NCI-H1694 treated with DMSO at 0.1 percent for 48 hours (cell line): ENCODE measurements at places on chromosomes 3 and 15.

GRCh38 chr3:62229908-62230307, 143.4 kb downstream of the FEZF2 start:
- DNase-seq: no peak

DNA sequence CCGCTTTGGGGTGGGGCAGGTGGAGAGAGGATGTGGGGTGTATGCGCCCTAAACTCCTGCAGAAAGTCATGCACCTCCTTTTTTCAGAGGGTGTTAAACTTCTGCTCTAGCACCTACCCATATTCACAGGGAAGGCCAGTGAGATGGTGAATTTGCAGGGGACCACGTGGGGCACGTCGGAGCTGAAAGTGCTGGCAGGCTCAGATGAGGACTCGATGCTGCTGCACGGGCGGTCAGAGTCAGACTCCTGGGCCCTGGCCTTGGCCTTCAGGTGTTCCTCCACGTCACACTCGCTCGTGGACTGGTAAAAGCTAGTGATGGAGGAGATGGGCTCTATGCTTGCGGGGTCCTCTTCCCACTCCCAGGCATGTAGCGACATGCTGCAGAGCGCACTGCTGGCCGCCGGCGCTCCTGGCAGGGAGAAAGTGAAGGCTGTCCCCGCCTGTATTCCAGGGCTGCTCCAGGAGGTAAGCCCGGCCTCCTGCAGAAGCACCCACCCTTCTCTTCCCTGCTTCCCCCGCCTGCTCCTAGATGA, 883 bp downstream of the CFAP92 start:
- no peak for DNase-seq

GRCh38 chr3:9249273-9250192, at the start of gene SRGAP3:
TSS of gene SRGAP3 (minus strand) at chr3:9249646. CDS start at chr3:9248951, 695 bp downstream.
- peak; percentile 66 for DNase-seq

- DNase-seq: no peak
These were observed 52.5 kb downstream of the KLF15 start for GRCh38 chr3:126304704-126305103.

DNA sequence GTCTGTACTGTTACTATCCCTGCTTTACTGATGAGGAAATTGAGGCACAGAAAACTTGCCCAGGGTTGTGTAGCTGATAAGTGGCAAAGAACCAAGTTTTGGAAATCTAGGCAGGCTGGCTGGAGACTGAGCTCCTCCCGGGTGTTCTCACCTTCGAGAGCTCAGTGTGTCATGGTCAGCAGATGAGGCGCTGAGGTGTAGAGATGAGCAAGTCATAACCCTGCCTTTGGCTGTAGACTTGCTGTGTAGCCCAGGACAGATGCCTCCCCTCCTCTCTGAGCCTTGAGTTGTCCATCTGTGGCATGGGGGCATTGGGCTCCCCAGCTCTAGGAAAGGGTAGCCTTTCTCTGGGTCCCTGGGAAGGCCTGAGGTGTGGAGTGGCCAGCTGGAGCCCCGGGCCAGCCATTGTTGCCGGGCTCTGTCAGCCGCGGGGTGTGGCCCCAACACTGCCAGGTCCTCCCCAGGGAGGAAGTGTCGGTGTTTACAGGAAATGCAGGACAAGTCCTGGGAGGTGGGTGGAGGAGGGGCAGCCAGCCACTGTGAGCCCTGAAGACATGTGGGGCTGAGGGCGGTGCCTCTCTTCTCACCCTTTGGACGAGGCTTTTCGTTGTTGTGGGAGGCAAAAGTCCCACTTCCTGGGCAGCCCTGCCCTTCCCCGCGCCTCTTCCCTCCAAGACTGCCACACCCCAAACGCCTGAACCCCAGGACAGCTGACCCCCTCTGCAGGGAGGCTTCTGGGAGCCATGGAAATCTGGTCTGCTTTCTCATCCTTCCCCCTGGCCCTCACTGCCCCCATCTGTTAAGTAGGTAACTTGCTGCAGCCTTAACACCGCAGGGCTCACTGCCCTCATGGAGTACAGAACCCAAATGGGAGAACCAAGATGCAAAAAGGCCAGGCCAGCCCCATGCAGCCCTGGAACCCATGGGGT, 29.1 kb downstream of the FGD5 start:
- no peak for DNase-seq

GRCh38 chr15:77392762-77393470, 27.0 kb downstream of the PEAK1 start:
- no peak for DNase-seq

GRCh38 chr3:11541321-11542303, 102.1 kb downstream of the VGLL4 start:
- DNase-seq: no peak

DNA sequence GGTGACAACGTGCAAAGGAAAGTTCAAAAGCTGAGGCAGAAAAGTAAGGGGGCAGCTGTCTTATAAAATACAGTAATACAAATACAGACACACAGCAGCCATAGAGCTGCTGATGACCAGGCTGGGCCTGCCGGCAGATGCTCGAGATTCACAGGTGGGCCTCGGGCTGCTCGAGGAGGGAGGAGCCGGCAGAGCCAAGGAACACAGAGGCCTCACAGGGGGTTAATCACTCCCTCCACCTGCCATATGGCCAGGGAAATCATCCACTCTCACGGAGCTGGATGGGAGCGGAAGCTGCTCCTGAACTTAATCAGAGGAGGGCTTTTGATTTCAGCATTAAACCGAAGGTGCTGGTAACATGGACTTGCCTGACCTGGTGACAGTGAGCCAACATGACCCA, 29.6 kb upstream of the MGLL start:
- peak; percentile 53 for DNase-seq

DNA sequence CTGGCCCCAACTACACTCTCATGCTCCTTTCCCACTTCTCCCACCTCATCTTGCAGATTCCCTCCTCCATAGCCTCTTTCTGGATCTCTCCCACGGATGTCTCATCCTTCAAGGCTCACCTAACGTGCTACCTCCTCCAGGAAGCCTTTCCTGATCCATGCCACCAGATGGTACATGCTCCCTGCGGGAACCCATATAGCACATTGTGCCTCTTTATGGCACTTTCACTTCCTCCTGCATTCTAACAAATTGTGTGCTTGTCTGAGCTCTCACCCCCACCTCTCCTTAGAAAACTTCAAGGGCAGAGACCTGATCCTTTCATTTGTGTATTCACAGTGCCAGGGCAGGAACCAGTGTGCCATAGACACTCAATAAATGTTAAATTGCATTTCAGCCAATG, 63.0 kb downstream of the HES1 start:
- no peak for DNase-seq

GRCh38 chr15:100125401-100126191, 216.2 kb downstream of the ADAMTS17 start:
- no peak for DNase-seq

- DNase-seq: peak; percentile 28
These were observed 72.6 kb upstream of the TNFSF10 start for GRCh38 chr3:172595664-172596393.

DNA sequence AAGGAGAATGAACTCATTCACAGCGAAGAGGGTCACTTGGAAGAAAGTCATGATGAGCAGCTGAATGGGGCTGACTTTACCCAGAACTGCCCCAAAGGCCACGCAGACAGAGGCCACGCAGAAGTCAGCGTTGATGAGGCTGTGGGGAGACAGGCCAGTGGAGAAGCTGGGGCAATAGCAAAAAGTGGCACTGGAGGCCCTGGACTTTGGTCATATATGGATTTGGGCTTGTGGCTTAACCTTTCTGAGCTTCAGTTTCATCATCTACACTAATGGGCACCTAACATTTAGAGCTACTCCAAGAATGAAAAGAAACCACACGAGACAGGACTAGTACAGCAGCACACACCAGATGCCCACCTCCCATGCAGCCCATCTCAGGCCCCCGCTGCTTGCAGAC, 13.3 kb downstream of the RHCG start:
- no peak for DNase-seq

DNA sequence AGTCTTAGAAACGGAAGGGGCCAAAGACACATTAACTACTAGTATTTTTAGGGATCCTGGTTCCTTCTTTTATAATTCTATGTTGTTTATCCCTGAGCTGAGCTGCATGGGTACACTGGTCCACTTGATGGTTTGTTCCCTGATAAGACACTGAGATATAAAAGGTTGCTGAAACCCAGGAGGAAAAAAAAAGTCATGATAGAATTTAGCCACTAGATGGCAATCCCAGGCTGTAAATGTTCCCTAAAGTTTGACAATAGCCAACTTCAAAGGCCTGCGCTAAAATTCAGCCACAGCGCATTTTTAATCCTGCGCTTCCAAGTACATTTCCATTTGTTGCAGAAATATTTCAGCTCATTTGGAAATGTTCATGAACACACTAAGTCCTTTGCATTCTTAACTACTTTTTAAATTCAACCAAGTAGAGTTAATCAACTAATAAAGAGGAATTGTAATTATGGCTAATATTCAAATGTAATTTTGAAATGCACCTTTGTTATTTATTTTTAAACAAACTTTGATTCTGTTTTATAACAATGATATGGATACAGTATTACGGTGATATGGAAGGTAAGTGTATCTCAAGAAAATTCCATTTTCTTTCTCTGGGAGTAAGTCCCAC, 249.3 kb upstream of the FEZF2 start:
- no peak for DNase-seq

GRCh38 chr15:66847565-66847991, 145.5 kb downstream of the SMAD6 start:
- no peak for DNase-seq

- DNase-seq: no peak
These were observed 39.1 kb downstream of the OCA2 start for GRCh38 chr15:28060005-28060404.

- DNase-seq: no peak
These were observed 12.4 kb downstream of the NPHP3 start for GRCh38 chr3:132709761-132710160.

DNA sequence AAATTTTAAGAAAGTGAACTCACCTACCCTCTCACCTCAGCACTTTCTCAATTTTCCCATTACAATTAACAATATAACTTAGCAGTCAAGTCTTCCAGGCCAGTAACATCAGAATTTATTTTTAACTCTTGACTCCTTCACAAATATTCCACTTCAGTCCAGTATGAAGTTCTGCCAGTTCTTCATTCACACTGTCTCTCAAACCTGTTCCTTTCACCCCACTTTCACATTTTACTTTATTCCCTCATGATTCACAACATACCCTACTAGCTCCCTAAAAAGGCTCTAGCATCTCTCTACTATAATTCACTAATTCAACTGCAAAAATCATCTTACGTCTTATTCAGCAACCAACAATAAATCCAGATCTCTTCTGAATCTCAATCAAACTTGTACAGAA, 3.8 kb downstream of the GSK3B start:
- DNase-seq: no peak

- DNase-seq: no peak
These were observed 5.0 kb downstream of the JMJD7 start for GRCh38 chr15:41832875-41833274.

DNA sequence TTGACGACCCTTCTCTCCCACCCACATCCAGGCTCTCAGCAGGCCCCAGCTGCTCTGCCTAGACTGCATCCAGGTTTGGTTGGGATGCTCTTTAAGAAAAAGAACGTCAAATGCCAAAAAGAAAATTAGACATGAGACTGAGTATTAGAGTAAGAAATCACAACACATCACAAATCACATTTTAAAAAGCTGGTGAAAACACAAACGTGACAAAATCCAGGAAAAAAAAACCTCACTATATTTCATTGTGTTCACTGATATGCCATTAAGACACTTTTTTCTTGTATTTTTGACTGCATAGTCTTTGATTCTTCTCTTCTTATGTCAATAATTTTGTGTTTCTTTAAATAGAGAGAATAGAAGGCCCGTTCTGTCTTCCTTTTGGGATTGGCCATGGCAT, 243.7 kb downstream of the TLE3 start:
- DNase-seq: no peak

DNA sequence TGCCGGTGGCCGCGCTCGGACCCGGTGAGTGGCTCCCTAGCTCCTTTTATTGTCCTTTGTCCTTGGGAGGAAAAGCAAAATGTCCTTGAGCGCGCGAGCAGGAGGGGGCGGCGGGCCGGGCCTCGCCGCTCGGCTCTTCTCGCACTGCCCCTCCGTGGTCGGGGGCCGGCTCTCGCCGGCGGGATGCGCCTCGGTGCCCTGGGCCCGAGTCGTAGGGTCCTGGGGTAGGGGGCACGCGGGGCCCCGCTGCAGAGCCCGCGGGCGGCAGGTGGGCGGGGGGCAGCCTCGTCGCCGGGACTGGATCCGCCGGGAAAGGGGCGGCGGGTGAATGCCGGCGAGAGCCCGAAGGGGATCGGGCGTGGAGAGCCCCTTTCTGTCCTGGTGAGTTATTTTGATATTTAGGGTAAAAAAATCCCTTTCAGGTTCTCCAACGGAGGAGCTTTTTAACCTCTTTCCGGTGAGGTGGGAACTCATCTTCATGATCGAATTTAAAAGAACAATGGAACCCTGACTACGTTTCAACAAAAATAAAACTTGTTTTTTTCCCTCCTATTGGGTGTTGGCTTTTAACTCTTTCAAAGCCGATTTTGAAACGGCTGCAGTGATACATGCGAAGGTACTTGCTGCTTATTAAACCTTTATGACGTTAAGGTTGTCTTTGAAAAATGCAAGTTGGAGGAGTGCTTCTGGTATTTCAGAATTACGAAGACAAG, 16.8 kb upstream of the CHD2 start:
- no peak for DNase-seq

GRCh38 chr15:81982808-81983207, 63.0 kb downstream of the MEX3B start:
- DNase-seq: no peak

DNA sequence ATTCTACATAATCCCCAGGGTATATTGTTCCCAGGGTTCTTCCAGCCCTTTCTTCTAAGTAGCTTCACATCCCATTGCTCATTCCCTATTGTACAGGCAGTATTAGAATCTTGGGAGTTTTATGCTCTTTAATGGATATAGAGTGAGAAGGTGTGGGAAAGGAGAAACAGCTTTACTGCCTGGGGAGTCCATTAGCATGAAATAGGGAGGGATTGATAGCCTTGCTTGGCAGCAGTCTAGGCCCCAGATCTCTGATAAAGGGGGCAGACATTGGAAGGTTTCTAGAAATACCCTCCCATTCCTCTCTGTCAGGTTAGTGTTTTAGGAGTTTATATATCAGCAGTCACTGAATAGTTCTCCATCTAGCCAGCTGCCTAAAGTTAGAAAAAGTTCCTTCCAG, 334.3 kb downstream of the UNC13C start:
- DNase-seq: no peak

- no peak for DNase-seq
These were observed 43.0 kb upstream of the IL20RB start for GRCh38 chr3:136914739-136915138.

- DNase-seq: no peak
These were observed 128.6 kb downstream of the MYLK start for GRCh38 chr3:123755501-123755900.

- DNase-seq: no peak
These were observed 55.4 kb downstream of the LRCH3 start for GRCh38 chr3:197846491-197846890.
